ENCODE measurements at places on chromosomes 7 and 10.

DNA sequence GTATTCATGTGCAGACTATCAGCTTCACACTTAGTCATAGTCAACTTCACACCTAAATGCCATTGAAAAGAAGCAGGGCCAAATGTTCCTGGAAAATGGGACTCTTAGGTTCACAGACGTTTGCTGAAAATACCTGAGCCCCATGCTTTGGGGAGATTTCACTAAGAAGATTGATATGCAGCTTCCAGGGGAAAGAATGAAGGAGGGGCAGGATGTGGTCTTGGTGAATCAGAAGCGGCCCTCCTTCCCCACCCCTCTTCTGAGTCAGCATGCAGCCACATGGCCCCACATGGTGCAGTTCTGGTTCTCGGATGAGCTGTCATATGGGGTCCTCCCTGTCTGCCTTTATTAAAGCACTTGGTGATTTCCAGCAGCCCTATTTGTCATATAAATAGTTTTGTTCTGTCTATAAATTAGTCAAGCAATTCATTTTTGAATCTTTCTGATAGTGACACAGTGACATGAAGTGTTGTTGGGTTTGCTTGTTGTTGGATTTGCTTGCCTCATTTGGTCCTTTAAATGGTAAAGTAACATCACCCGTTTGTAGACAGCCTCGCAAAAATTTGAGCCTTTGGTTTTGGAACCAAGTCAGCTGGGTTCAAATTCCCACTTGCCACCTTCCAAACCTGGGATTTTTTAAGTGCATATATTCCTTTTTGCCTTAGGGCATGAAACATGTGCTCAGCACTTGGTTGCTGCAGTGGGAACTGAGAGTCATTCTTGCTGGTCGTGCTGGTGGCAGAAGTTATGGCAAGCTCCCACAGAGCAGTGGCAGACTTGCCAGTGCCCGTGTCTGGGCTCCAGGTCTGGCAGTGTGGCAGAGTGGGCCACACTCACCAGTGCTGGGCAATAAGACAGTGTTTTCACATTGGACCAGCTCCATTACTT, 68.1 kb upstream of the CDK6 start:
- DNase-seq, result peak; percentile 77

DNA sequence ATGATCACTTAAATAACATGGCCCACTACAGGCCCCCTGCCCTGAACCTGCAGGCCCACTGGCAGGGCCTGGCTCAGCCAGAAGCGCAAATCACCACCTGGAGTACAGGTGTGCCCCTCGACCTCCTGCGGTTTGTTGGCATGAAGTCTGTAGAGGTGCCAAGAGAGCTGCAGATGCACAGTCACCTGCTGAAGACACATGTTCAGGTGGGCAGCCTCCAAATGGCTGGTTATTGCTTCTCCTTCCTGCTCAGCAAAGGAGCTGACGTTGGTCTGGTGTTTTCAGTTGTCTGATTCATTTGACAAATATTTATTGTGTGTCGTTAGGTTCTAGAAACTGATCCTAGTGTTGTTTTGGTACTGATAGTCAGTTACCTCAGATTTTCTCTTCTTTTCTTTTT, 29.0 kb downstream of the DHTKD1 start:
- no peak for DNase-seq

GRCh38 chr10:71964098-71964742, at the start of gene CHST3:
Gene CHST3 (plus strand): TSS chr10:71964395. CDS start chr10:72005843, 41,448 bp downstream.
- DNase-seq, result peak; percentile 18

- peak; percentile 15 for DNase-seq
These were observed 69.7 kb upstream of the TNS3 start for GRCh38 chr7:47651355-47652317.

- DNase-seq, result peak; percentile 81
These were observed 110.5 kb downstream of the IPMK start for GRCh38 chr10:58157076-58157766.

- DNase-seq, result no peak
These were observed 17.3 kb downstream of the CFAP46 start for GRCh38 chr10:132925071-132925561.

- no peak for DNase-seq
These were observed 29.8 kb downstream of the RSU1 start for GRCh38 chr10:16787361-16787791.

- no peak for DNase-seq
These were observed 7.3 kb downstream of the ZNF503 start for GRCh38 chr10:75394221-75394620.

DNA sequence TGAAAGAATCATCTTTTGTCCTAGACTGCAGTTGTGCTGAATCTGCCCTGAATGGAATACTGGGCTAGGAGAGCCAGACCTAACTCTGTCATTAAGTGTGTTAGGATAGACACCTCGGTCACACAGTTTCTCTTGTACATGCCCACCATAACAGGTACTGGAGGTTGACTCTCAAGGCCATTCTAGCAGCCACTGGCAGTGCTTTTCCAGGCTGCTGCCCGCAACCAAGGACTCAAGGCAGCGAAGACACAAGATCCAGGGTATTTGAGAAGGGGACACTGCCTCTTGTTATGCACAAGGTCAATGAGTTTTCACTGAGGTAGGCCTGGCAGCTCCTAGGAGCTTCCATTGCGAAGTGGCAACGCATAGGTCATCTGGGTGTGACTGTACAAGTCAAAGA, 70.6 kb upstream of the ZNF746 start:
- DNase-seq, result no peak

DNA sequence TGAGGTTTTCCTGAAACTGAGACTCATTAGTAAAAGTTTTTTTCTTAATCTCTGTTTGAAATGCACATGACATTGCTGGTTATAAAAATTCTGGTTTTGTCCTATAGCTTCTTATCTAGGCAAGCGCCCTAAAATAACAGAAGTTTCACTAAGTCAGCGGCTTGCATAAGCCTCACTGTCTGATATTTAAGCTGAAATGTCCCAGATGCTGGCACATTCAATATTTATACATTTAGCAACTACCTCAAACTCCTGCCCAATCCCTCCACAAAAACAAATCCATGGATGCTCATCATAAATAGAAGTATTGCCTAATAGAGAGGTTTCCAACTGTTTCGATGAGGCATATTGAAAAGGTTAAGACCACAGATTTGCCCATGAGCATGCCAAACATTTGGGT, 83.1 kb upstream of the EGR2 start:
- DNase-seq, result no peak

DNA sequence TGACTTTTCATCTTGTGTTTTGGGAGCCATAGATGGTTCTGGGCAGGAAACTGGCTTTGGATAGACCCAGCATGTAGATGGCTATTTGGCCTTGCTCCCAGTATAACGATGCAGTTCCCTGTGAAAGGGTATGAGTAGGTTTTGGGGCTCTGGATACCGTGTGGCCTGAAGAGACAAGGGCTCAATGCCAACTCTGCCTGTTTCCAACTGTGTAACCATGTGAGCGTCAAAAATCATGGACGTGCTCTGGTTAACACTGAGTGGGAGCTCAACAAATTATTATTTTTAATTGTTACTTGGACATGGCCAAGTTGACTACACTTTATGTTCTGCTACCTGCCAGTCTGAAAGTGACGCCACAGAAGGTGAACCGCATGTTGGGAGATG, 41.8 kb downstream of the EGFR start:
- DNase-seq, result no peak

DNA sequence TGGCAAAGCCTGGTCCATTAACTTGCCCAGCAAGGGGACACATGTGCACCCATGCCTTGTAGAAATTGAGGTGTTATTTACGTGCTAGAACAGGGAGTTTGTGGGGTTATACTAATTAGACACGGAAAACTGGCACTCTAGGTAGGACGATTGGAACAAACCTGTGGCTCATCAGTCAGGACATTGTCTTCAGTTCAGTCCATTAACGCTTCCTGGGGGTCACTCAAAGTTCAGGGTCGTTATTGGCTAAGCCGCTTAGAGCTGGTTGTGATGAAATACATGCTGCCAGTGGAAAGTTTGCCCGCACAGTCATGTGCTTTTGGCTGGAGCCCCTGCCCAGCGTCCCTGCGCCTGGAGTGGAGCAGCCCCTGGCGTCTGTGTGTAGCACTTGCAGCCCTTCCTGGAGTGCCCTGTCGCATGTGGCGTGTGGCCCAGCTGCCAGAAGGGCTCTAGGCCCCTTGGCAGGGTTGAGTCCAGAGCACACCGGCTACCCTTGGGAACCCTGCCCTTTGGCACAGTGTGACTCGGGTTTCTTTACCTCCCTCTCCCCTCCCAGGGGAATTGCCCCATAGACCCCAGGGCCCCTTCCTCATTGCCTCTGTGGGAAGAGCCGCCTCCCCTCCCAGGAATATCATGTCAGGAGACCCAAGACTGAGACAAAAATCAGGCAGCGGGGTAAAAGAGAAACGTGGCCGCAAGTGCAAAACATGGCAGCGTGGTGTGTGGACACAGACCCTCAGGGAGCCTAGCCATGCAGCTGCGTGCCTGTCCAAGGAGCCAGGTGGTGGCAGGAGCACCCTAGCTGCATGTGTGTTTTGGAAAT, 9.8 kb downstream of the ZNF775 start:
- peak; percentile 43 for DNase-seq

- no peak for DNase-seq
These were observed 760 bp upstream of the PRAP1 start for GRCh38 chr10:133346413-133346812.

GRCh38 chr7:128783143-128783861, 7.7 kb upstream of the OPN1SW start:
- peak; percentile 76 for DNase-seq

DNA sequence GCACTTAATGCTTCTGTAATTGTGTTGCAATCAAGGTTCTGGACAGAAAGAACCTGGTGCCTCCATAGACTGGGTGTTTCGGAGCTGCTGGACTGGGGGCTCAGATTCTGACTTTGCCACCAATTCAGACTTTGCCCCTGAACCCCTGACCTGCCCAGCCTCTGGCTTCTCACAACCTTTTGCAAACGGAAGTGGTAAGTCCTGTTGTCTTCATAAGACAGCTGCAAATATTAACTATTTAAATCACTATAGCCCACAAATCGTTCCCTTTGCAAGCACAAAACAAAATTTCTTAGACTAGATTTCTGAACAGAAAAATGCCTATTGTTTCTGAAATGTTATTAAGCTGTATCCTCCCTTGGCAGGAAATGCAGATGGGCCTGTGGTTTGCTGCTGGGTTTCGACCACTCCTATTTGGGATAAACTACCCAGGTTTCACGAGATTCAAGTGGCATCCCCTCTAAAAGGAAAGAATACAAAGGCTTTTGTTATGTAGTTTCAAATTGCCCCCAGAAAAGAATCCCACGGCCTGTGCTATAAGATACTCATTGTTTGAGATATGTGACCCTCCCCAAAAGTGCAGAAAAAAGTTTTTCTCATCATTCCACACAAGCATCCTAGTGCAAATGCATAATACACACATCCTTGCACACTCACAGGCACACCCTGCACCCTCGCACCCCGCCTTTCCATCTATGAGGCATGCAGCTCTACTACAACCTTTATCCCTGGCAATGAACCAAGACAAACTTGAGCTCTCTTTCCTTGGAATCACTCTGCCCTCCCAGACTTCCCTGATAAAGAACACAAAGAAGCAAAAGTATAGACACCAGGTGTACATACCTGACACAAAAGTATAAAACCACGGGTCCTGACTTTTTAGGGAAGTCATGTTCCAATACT, 209.1 kb downstream of the PRPF18 start:
- no peak for DNase-seq

- DNase-seq, result peak; percentile 56
These were observed 209.4 kb upstream of the KLF14 start for GRCh38 chr7:130943336-130943901.

DNA sequence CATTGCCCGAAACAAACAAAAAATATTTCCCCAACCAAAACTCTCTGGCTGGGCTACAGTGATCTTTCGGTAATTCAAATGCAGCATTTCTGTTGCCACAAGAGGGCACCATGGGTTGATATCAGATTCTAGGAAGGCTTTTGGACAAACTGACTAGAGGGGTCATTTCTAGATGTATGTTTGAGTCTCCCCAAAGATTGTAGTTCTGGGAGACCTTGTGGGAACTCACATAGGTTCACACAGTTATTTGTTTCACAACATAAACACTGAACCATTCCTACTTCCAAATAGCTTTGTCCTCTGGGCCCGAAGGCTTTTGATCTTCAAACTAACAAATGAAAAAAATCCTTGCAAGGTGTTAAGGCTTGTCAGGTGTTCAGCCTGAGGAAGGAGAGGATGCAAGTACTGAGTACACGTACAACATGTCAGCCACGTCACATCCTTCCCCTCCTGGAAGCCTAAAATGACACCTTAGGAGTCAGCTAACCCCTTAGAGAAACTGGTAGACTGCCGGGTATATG, 37.0 kb upstream of the IL15RA start:
- peak; percentile 90 for DNase-seq

DNA sequence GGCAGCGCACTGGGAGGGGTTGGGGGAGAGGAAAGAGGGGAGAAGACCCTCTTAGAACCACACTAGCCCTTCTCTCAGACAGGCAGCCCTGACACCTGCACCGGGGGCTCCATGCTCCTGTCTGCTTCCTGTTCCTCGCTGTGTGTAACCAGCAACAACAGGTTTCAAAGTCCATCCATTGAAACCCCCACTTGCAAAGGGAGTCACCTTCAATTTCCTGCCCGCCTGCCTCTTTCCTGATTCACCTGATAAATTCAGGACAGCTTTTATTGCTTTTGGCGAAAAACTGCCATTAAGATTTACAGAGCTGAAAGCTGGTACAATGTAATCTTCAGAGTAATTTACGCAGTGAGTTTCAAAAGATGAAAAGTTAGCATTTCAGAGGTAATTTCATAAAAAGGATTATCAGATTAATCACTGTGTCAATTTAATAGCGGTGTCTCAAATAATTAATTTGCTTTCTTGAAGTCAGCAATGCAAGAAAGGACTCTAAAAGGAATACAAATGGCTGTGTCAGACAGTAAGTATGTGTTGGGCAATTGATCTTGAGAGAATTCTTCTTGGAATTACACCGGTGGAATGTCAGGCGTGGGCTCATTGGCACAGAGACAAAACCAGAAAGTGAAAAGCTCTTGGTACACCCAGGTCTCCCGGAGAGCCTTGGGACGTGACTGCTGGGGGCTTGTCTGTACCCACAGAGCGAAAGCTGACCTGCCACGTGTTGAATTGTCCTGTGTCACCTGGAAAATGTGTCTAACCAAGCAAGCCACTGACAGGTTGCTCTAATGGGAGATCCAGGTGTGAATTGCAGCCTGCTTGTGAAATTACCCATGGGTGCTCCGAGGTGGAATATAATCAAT, 60.7 kb downstream of the TMEM209 start:
- no peak for DNase-seq

DNA sequence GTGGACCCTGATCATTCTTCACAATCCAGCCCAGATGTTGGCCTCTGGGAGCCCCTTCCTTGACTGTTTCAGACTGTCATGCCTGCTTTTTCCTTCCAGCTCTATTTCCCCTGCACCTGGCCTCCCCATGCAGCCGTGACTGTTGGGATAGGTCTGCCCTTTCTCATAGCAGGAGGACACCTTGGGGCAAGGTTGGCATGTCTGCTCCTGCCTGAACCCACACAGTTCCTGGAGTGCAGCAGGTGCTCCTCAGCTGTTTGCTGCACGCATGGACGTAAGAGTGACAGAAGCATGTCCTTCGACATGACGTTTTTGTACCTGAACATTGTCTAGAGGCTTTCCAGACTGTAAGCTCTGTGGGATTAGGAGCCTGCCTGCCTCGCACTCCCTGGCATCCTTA, 24.0 kb downstream of the POR start:
- no peak for DNase-seq

DNA sequence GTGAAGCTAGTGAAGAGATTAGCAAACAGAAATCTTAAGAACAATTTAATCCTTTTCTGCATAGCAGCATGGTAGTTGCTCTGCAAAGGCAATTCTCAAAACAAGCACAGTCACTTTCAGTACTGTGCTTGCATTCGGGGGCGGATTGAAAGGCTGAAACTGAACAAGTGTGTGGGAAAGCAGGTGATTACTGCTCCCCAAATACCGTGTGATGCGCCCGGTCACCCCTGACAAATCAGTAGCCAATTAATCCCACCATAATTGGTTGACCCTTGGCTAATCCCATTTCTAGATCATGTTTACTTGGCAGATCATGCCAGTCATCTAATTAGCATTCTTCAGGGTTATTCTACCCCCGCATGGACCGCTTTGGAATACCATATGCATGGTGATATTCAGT, 76.5 kb upstream of the ADRB1 start:
- DNase-seq, result no peak

All from hematopoietic multipotent progenitor cell treated with erythropoietin and hydrocortisone succinate and interleukin-3 and kit ligand, for 6 days (in vitro differentiated cells).